Spinal cord (tissue), 10 donors: ENCODE measurements at places on chromosomes 2 and 18.

DNA sequence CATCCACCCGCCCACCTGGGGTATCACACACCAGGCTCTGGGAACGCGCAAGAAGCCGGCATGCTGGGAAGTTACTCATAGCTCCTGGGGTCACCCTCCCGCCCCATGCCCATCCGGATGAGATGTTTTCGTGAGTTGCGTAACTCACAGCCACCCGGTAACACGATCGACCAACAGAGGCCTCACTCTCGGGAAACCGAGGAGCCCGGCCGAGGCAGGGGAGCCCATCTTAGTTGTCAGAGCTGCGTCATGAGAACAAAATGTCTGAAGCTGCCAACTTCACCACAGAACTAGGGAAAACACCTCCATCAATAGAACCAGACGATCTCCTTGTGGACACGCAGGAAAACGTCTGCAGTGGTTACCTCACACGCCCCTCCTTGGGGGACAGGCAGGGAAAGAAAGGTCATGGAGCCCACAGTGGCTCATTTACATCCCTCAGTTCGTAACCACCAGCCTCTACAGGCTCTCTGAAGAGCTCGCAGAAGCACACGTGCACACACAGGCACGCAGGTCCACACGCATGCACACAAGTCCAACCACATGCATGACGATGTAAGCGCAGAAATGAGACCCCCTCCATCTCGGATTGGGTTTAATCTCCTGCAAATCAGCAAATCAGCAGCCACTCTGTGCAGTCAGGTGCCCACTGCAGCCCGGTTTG lies 26.2 kb downstream of the ADI1 start:
- DNase-seq: peak; percentile 11

- no peak for DNase-seq
Observed at GRCh38 chr2:162968306-162968705, 129.7 kb upstream of the KCNH7 start.

GRCh38 chr2:72573232-72573631 lies 252.6 kb downstream of the EXOC6B start:
- no peak for DNase-seq

- no peak for DNase-seq
Observed at GRCh38 chr2:121804997-121805765, 49.7 kb downstream of the TSN start.

DNA sequence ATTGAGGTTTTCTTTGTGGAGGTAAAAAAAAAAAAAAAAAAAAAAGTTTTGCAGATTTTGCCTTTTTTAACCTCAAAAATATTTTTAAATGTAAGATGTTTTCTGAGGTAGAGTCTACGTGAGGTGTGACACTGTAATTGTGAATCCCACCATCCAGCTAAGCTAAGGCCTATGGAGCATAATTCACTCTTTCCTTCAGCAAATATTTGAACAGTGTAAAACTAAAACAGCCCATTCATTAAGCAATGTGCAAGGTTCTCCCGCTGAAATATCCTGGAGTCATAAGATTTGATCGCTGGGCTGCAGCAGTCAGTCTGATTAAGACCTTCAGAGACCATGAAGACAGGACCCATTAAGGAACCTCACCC lies 105.1 kb downstream of the HNRNPLL start:
- DNase-seq: no peak

- DNase-seq: no peak
Observed at GRCh38 chr18:3110034-3110752, 97.2 kb upstream of the LPIN2 start.

GRCh38 chr18:75111760-75112159 lies 97.2 kb downstream of the PTGR3 start:
- DNase-seq: no peak

GRCh38 chr2:175964195-175964594 lies 37.9 kb downstream of the LNPK start:
- no peak for DNase-seq
